NB4 (cell line): ENCODE measurements at places on chromosomes 4 and X.

GRCh38 chr4:165364452-165365080, 14.2 kb upstream of the CPE start:
- DNase-seq, result no peak

GRCh38 chr4:119299260-119299671, 22.7 kb downstream of the FABP2 start:
- peak; percentile 50 for DNase-seq

DNA sequence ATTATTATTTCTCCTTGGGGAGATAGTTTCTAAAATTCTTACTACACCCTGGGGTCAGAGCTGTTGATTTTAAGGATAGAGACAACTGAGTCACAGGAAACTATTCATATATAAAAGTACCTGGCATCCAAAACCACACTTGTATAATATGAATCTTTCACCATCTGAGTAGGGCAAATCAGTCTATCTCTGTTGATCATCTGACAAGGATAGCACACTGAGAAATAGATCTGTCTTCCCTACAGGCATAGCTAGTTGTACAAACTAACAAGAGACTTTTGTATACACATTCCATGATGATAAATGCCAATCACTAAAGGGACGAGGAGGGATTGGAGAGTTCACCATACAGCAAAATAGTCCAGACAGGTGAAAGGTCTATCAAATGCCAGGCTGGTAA, 30.0 kb downstream of the PKD2 start:
- DNase-seq, result no peak

DNA sequence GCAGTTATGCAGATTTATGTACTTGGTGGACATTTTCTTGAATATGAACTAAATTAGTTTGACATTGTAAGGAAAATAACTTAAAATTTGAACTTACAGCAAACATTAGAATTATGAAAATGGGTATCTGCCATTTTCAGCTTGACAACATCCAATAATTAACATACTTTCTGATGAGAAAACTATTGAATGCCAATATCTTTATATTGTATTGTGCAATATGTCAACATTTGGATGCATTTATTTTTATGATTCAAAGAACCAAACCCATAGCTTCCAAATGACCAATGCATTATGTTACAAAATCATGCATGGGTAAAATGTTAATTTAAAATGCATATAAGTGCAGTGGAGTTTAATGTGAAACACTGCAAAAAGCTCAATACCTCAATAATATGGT, 562.5 kb downstream of the TRAM1L1 start:
- no peak for DNase-seq

DNA sequence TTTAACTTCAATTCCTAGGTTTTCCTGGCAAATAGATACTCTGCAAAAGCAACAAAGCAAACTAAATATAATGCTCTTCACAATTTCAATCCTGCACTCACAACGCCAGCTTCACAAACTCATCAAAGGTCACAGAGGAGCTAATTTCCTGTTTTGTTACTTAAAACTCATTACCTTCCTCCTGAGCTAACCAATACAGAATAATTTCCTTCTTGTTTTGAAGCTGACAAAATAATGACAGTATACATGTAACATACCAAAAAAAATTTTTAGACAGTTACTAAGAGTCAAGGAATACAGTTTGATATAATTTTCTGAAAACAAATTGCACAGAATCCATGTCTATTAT, 17.9 kb downstream of the CNOT6L start:
- peak; percentile 12 for DNase-seq

DNA sequence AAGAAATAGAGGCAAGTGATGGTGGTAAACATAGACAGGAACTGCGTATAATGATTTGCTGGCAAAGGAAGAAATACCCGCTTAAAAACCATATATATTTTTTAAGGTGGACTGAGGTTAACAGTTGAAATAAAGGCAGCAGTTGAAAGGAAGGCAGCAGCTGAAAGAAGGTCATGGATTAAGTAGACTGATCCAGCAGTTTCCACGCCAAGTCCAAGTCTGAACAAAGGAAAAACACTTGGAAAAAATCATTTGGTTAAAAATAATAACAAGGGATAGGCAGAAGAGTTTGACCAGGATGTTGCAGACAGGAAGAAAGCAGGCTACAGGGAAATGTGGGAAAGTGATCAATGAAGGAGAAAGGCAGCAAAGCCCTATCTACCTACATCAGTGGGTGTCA, 93.6 kb downstream of the AMELX start:
- no peak for DNase-seq

DNA sequence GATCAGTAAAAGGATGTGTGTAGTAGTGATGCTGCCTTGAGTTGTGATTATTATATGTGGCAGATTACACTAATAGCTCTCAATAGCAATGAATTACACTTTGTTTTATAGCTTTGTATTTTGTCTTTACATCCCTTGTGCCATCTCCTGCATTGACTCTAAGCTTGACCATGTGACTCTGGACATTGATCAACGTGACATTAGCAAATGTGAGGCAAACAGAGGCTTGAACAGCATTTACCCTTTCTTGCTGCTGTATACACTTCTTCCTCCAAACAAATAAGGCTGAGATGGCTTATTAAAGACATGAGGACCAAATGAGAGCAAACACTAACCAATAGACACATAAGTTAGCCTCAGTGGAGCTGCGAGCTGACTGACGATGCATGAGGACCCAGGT, 63.5 kb downstream of the MAD2L1 start:
- DNase-seq, result no peak

DNA sequence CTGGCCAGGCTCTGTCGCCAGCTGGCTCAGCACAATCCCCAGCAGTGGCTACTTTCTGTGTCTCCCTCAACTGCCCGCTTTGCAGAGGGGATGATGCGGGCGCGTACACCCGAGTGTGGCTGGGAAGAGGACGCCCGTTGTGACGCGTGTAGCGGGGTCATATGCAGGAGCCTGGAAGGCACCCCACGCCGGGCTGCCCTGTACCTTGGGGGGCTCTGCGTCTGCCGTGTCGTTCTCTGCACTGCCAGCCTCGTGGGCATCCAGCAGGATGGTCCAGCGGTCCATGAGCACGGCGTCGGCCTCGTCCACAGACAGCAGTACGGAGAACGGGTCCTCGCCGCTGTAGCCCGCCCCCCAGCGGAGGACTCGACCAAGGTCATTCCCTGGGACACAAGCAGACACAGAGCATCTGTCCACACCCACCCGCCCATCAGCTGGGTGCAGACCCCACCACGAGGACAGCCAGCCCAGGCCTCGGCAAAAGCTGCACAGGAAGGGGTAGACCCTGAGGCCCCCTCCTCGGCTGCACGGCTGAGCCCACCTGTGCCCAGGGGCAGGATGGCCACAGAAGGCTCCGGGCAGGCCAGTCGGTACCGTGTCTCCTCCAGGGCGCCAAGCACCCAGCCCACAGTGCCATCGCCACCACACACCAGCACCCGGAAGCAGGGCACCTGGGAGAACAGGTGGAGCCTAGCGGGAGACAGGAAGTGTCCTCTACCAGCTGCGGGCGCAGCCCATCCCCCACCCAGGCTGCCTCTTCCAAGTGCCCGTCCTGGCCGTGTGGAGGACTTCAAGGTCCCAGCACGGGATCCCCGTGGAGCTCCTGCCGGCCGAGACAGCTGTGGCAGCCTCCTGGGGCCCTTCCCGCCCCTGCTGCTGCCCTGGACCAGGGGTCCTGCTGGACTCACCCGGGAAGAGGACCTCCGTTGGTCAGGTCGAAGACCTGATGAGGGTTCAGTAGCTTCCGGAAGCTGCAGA, 10.8 kb downstream of the DGKQ start:
- DNase-seq, result no peak

DNA sequence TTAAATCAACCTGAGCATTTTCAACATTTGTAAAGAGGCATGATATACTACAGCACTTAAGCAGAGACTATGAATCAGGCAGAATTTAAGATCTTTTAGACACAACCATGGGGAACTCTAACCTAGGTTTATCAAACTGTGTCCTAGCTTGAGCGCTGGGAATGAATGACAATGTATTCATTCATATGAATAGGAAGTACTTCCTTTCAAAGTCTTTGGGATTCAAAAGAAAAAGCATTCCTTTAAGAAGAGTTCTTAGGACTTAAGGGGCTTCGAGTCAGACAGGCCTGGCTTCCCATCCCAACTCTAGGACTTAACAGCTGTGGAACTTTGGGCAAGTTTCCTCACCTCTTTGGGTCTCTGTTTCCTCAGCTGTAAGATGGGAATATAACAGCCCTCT, 104.6 kb downstream of the ANAPC4 start:
- no peak for DNase-seq

GRCh38 chrX:1384658-1385252, 7.2 kb downstream of the SLC25A6 start:
- DNase-seq, result no peak

GRCh38 chr4:121675715-121676114, 21.1 kb downstream of the ANXA5 start:
- no peak for DNase-seq

- no peak for DNase-seq
These were observed 56.5 kb downstream of the PRDM5 start for GRCh38 chr4:120865985-120866384.

GRCh38 chr4:79395841-79396240, 12.2 kb downstream of the GK2 start:
- no peak for DNase-seq

GRCh38 chr4:54539500-54540029, 118.2 kb upstream of the KIT start:
- no peak for DNase-seq

DNA sequence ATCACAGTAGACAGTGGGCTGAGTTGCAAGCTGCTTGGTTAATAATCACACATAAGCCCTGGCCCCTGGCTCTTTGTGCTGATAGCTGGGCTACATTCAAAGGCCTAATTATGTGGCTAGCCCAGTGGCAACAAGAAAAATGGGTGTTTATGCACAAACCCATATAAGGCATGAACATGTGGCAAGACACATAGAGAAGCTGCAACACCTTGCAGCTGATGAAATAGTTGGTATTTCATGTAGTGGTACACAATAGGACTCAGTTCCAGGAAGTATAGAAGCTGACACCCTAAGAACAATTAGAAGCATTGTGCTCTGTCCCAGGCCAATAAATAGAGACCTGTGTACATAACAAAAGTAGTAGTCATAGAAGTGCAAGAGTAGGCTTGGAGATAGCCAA, 14.6 kb upstream of the ZNF630 start:
- DNase-seq, result no peak

- peak; percentile 63 for DNase-seq
These were observed 105.9 kb downstream of the CT47B1 start for GRCh38 chrX:120769576-120770341.

GRCh38 chrX:37445182-37445581, 96.0 kb downstream of the PRRG1 start:
- DNase-seq, result no peak

- no peak for DNase-seq
These were observed 76.3 kb upstream of the STIM2 start for GRCh38 chr4:26784207-26784865.

GRCh38 chrX:44669626-44670025, 127.0 kb upstream of the FUNDC1 start:
- DNase-seq, result no peak

DNA sequence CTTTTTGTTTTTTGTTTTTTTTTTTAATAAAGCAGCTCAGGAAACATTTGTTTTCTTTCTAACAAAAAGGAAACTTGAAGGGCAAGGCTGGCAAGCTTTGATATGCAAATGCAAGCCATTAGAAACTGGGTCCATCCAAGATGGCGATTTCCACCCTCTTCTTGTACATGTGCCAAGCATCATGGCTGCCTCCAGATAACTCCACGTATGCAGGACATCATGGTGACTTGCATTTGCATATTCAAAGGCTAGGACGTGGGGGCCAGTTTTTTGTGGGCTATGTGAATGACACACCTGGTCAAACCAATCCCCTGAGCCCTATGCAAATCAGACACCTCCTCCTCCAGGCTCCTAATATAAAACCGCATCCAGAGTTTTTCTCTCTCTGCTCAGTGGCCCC, 692.6 kb downstream of the FAM133A start:
- DNase-seq, result no peak

DNA sequence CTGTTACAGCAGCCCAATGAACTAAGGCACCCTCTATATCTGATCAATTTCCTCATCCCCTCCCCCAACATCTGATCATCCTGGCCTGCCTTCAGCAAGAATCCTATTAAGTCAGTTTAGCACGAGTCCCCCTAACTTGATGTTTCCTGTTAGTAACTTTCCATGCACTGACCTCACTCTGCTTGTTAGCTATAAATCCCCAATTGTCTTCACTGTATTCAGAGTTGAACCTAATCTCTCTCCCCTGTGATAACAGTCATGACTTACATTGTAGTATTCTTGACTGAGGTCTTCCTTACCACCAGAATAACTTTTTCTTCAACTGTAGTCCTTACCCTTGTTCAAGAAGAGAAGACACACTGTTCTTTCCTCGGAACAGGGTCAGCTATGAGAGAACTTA, 8.5 kb downstream of the ANXA5 start:
- no peak for DNase-seq
